Fibroblast of pulmonary artery (primary cell): ENCODE measurements at places on chromosomes 5 and 9.

- peak; percentile 71 for DNase-seq
Measured at GRCh38 chr5:67094476-67095300, 101.9 kb downstream of the CD180 start.

DNA sequence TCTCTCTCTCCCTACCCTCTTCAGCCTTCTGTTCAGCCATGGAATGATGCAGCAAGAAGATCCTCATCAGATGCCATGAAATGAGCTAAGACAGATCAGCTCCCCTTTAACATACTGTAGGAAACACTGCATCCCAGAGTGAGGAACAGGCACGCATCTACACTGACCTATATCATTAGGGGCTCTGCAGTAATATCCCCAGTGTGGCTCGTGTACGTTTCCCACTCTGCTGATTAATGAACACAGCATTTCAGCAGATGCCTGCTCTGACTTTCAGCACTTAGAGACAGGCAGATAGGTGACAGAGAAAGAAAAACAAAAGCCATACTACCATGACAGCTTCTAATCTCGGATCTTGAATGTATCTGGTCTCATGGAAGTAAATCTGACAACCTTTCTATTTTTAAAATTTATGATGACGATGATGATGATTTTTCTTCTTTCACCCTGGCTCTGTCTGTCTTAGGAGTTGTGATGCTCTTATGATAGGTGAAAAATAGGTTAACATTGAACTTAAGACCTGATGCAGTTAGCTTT, 750.3 kb downstream of the CDH12 start:
- DNase-seq: no peak

GRCh38 chr5:136891175-136891972, 526.0 kb upstream of the TRPC7 start:
- DNase-seq: no peak

DNA sequence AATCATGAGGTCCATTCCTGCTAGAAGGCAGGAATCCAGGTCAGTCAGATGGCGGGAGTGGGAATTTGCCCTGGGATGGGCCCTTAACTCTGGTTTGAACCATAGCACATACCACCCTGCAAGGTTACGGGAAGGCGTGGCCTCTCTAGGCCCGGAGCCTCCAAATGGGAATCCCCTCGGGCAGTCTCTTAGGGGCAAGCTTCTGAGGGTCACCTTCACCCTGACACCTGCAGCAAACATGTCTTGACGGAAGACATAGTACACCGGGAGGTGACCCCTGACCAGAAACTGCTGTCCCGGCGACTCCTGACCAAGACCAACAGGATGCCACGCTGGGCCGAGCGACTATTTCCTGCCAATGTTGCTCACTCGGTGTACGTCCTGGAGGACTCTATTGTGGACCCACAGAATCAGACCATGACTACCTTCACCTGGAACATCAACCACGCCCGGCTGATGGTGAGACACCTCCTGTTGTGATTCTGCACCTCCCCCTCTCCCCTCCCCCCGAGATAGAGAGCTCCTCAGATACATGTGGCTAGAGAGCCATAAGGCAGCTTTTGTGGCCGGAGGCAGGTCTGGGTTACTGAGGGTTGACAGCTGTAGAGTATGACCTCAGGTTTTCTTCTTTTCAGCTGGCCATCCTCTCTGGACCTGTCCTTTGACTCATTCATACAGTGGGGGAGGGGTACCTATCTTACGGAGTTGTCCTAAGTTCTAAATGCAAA, 957 bp downstream of the PRELID1 start:
- no peak for DNase-seq

- DNase-seq: no peak
Measured at GRCh38 chr9:78144663-78145377, 91.1 kb upstream of the CEP78 start.

DNA sequence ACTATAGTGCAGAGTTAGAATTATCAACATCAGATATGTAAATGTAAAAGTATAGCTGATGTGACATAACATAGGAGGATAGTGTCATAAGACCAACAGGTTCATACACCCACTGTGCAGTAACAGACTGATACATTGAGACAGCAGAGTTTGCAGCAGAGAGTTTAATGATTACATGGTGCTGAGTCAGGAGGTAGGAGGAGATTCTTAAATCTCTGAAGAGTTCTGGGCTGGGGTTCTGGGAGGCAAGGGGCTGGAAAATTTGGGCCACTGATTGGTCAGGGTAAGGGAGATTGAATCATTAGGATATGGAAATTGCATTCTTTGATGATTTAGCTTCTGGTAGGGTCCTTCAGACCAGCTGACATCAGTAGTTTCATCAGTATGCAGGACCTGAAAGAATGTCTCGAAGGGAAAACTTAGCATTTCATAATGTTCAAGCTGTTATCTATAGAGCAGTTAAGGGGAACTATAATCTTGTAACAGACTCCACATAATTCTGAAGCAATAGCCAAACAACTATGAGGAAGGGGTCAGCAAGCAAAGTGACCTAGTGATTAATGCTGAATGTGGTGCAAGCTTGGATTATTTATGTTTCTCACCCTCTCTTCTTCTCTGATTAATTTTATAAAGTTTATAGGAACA, 35.6 kb downstream of the CCL28 start:
- DNase-seq: peak; percentile 7

GRCh38 chr9:26261503-26262330, 583.5 kb upstream of the TUSC1 start:
- peak; percentile 82 for DNase-seq

- DNase-seq: no peak
Measured at GRCh38 chr5:152256580-152256979, 148.5 kb downstream of the NMUR2 start.
